ENCODE measurements at places on chromosomes 16 and 17.

- no peak for DNase-seq
Observed at GRCh38 chr16:66605177-66605978, 874 bp downstream of the CMTM3 start.

- DNase-seq = no peak
Observed at GRCh38 chr16:3872216-3872895, 8.2 kb downstream of the CREBBP start.

- DNase-seq = no peak
Observed at GRCh38 chr16:75105306-75106061, 11.1 kb downstream of the LDHD start.

DNA sequence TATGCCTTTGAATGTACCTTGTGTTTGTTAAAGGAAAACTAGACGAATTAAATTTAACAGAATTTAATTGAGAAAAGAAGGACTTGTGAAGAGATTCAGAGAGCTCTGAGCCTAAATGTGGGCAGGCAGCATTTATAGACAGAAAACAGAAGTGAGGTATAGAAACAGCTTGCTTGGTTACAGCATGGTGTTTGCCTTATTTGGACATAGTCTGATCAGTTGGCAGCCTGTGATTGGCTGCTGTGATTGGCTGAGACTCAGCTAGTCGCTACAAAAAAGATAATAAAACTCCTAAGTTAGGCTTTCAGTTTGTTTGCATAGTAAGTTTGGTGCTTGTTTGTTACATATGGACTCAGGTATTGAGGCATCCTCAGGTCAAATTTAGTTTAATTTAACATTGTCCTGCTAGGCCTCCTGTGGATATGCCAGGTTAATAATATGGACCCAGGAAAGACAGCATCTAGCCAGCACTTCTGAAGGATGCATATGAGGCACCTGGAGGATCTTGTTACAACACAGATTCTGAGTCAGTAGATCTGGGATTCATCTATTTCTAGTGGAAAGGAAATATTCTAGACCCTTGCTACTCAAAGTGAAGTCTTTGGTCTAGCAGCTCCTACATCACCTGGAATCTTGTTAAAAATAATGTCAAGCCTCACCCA is 43.4 kb downstream of the SLFN5 start:
- DNase-seq = no peak

GRCh38 chr16:89120921-89121351 is 27.3 kb downstream of the ACSF3 start:
- DNase-seq = no peak

GRCh38 chr16:64280317-64280716 is 841.5 kb downstream of the CDH11 start:
- no peak for DNase-seq

- no peak for DNase-seq
Observed at GRCh38 chr17:79204261-79204660, 129.6 kb downstream of the ENGASE start.

DNA sequence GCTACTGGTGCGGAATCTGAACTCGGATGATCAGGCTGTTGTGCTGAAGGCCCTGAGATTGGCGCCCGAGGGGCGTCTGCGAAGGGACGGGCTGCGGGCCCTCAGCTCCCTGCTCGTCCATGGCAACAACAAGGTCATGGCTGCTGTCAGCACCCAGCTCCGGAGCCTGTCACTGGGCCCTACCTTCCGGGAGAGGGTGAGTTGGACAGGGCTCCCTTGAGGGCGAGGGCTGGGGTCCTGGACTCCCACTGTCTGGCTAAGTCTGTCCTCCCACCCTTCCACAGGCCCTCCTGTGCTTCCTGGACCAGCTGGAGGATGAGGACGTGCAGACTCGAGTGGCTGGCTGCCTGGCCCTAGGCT is 16.7 kb upstream of the CTCF start:
- DNase-seq = no peak

- DNase-seq = no peak
Observed at GRCh38 chr17:41723801-41724475, 10.5 kb downstream of the HAP1 start.

DNA sequence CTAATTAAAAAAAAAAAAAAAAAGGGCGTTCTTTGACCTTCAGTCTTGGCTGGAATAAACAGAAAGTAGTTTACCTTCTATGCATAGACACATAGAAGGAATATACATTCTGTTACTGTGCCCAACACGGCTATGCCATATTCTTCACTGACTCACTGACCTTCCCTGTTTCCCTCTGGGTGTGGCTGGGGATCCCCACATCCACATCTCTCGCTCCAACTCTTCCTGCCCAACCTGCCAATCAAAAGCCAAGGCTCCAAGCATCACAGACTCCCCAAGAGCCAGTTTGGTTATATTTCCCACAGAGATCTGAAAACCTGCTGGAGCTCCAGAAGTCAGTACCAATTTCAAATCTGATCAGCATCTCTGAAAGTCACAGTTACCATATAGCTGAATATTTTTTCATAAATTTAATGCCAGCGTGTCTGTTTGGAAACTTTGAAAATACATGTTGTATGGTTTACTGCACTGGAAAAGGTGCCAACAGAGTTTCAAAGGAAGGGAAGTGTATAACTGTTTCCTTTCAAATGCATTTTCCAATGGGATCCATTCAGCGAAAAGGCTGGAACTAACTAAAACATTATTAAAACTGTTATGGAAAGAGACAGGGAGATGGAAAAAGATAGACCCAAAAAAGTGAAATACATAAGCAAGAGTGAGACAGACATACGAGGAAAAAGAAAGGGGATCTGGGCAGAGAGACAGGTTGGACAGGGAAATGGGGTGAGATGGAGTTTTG is 91.8 kb downstream of the SMG6 start:
- DNase-seq = no peak

- DNase-seq = no peak
Observed at GRCh38 chr16:86605950-86606349, 27.6 kb downstream of the FOXL1 start.

GRCh38 chr17:39801055-39801454 is 63.1 kb downstream of the IKZF3 start:
- no peak for DNase-seq

GRCh38 chr16:69465881-69466280 is 41.5 kb downstream of the CYB5B start:
- DNase-seq = no peak

- no peak for DNase-seq
Observed at GRCh38 chr17:38658741-38659345, 15.9 kb downstream of the EPOP start.

DNA sequence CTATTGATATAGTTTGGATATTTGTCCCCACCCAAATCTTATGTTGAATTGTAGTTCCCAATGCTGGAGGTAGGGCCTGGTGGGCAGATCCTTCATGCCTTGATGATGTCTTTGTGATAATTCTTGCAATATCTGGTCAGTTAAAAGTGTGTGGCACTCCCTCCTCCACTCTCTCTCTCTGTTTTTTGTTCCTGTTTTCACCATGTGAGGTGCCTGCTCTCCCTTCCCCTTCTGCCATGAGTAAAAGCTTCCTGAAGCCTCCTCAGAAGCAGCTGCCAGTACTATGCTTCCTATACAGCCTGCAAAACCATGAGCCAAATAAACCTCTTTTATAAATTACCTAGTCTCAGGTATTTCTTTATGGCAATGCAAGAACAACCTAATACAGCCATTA is 47.3 kb downstream of the TOM1L2 start:
- DNase-seq = no peak

DNA sequence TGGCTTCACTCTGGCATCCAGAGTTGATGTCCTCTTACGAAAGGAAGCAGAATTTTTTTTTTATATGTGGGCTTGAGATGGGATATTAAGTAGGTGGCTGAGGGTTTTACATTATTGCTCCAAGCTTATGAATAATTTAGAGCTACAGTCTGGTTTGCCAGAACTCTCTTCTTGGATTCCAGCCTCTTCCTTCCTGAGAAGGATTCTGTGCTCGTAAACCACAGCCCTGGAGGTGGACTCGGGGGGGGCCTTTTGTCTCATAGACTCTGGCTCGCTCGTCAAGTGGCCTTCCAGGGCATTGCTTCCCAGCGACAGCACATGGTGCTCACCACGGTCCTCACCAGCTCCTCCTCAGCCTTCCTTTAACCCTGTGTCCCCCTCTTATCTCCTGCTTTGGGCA is 43.2 kb downstream of the TMEM11 start:
- DNase-seq = no peak

DNA sequence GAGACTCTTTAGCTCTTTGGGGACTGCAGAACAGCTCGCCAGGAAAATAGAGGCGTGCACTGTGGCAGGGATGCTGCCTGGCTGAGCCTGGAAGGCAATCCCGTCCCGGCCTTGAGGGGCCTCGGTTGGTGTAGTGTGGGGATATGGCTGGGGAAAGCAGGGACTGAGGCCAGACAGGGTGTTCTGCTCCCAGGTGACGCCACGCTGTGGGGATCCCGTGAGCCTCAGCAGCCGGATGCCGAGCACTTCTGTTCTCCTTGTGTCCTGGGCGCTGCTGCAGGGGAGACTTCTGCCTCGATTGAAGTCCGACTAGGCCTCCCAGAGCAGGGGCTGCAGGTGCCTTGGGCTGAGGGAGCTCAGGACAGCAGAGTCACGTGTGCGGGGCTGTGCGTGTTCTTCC is 72.6 kb downstream of the BANP start:
- DNase-seq = no peak

DNA sequence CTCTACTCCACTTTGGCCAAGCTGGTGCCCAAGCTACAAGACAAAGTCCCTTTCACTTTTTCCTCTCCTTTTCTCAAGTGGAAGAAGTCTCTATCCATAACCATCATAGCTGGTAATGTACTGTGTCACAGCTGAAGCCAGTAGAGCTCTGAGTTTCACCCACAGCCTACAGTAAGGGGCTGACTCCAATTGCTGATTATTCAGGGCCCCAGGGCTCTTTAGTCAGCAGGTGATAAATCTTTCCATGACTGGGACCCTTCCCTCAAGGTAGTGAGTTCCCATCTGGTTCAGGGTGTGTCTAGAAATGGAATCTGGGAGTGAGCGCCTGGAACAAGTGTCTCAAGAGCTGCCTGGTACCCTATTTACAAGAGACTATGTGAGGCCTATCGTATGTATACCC is 436.0 kb upstream of the CA10 start:
- DNase-seq = no peak

GRCh38 chr17:56777859-56778258 is 55.9 kb downstream of the C17orf67 start:
- no peak for DNase-seq

- no peak for DNase-seq
Observed at GRCh38 chr17:40418428-40418706, 671 bp upstream of the TOP2A start.

- DNase-seq = no peak
Observed at GRCh38 chr17:39227364-39227919, 1.7 kb upstream of the STAC2 start.

GRCh38 chr16:59192551-59193199 is 458.6 kb upstream of the GOT2 start:
- no peak for DNase-seq

GRCh38 chr16:4097826-4098240 is 18.4 kb downstream of the ADCY9 start:
- DNase-seq = no peak

- DNase-seq = no peak
Observed at GRCh38 chr16:1272453-1273198, 16.8 kb downstream of the TPSD1 start.

- no peak for DNase-seq
Observed at GRCh38 chr17:13065032-13065431, 47.2 kb upstream of the ELAC2 start.

- DNase-seq = no peak
Observed at GRCh38 chr16:55809851-55810250, 23.0 kb downstream of the CES1 start.

DNA sequence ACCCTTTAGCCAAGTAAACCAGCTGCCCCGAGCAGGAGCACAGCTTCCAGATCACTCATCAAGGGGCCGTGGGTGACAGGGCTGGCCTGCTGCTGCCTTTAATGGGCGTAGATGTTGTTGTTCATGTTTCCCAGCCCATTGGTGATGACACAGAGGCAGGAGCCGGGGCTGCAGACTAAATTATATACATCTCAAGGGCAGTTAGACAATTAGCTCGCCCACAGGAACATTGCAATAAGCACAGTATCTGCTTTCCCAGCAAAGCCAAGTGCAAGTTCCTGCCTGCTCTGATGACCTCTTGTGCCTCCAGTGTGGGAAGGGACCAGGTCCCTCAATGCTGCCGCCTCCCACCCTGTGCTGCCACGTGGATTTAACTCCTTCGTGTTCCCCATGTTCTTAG is 485.8 kb downstream of the MAF start:
- DNase-seq = no peak

DNA sequence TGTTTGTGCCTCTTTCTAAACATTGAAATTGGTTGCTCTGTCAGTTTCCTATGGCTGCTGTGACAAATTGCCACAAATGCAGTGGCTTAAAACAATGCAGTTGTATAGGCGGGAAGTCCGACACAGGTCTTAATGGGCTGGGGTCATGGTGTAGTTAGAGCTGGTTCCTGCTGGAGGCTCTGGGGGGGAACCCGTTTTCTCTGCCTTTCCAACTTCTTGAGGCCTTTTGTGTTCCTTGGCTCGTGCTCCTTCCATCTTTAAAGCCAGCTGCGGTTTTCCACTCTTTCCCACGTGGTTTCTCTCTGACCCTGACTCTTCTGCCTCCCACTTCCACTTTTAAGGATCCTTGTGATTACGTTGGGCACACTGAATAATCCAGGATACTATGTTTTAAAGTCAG is 12.5 kb downstream of the EPN2 start:
- no peak for DNase-seq

GRCh38 chr17:80770881-80771611 is 220.6 kb upstream of the CHMP6 start:
- peak; percentile 29 for DNase-seq

DNA sequence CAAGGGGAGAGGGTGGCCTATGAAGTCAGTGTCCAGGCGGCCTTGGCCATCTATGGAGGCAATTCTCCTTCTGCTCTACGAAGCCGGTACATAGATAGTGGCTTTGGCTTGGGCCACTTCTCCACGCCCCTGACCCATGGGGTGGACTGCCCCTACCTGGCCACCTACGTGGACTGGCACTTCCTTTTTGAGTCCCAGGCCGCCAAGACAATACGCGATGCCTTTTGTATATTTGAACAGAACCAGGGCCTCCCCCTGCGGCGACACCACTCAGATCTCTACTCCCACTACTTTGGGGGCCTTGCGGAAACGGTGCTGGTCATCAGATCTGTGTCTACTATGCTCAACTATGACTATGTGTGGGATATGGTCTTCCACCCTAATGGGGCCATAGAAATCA is 17.3 kb downstream of the AOC3 start:
- no peak for DNase-seq
